NCI-H2081 treated with DMSO at 0.1 percent for 48 hours (cell line): ENCODE measurements at places on chromosomes 1 and 21.

GRCh38 chr1:79969886-79970285 is 963.4 kb upstream of the ADGRL4 start:
- no peak for DNase-seq

- no peak for DNase-seq
Measured at GRCh38 chr1:36326499-36326898, 3.1 kb upstream of the EVA1B start.

GRCh38 chr1:46206399-46206798 is 3.3 kb downstream of the LURAP1 start:
- DNase-seq: no peak

DNA sequence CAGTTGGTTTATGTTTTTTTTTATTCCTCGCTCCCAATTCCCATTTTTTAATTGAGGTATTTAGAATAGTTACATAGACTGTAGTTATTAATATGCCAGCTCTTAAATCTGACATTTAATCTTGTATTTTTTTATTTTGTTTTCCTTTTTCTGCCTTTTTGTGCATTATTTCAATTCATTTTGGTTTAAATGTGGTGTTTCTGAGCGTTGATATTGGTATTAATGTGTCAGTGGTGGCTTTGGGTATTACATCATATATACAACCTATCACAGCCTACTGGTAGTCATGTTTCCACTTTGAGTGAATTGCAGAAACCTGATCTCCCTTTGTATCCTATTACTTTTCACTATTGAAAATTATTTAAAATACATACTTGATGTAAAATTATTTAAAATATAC is 1027.3 kb downstream of the KCNT2 start:
- DNase-seq: no peak

- no peak for DNase-seq
Measured at GRCh38 chr1:28249013-28249865, 10.1 kb upstream of the SESN2 start.

GRCh38 chr1:186904361-186904760 is 75.6 kb downstream of the PLA2G4A start:
- no peak for DNase-seq

DNA sequence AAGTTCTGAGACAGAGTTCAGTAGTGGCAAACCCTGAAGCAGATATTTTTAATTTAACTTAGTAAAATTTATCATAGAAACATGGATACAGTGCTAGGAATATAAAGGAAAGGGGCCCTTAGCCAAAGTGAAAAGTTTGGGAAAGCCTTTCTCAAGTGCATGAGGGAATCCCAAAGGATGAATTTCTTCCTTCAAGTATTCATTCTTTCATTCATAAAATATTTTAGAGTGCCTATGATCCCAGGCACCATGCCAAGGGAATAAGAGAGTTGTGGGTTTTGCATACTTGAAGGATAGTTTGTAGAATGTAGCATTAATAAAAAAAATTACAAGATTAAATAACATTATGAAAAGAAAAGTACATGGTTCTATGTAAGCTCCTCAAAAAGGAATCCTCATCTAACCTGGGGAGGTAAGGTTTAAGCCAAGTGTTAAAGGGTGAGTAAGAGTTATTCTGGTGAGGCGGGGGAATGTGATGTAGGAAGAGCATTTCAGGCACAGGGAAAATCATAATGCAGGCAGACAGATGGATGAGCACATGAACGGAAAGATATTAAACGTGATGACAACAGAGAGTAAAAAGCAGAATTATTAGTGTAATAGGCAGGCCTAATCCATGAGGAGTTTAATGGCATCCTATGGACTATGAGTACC is 40.4 kb upstream of the NTNG1 start:
- DNase-seq: no peak

- DNase-seq: no peak
Measured at GRCh38 chr1:59494145-59494833, 197.4 kb downstream of the FGGY start.

GRCh38 chr21:34827445-34828235 is 158.8 kb downstream of the CLIC6 start:
- no peak for DNase-seq

- DNase-seq: no peak
Measured at GRCh38 chr1:207243442-207244408, 77.8 kb upstream of the CD55 start.

DNA sequence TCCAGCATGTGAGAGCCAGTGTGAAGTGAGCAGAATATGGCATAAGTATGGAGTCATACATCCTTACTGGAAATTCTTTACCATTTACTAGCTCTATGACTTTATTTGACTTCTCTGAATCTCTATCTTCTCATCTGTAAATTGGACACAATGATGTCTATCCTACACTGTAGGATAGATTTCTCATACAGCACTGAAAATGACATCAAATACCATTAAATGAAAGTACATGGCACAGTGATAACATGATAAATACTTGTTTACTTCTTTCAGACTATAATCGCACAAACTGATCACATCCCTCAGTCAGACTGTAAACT is 1.3 kb upstream of the CTTNBP2NL start:
- DNase-seq: no peak

- no peak for DNase-seq
Measured at GRCh38 chr1:32200226-32201010, at the start of gene CCDC28B. Gene CCDC28B, plus strand, starts transcription at chr1:32200595. Its CDS starts 1,341 bp downstream, at chr1:32201936.

GRCh38 chr1:3984586-3984985 is 84.5 kb upstream of the C1orf174 start:
- no peak for DNase-seq

- DNase-seq: no peak
Measured at GRCh38 chr21:39110431-39110830, 72.8 kb downstream of the PSMG1 start.

DNA sequence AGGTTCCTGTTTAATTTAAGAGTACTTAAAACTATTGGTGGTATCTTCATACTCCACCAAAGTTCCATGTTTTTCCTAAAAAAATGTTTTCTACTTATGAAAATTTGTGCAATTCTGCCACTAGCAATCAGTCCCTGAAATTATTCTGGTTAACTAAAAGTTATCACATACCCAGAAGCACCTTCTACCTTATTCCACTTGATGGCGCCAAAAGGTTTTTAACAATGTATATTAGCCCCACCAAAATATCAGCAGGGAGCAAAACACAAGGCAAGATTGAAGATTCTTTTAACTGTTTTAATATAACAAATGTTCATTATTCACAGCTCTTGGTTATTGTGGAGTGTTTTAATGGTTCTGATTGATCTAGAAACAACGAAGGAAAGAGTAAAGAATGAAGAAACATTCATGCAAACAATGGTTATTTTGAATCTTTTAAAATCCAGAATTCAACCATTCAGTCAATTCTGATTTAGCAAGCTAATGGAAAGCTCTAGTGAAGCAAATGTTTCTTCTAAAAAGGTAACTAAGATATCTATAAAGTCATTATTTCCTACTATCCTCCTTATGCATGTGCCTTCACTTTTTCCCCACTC is 67.2 kb downstream of the TTLL7 start:
- DNase-seq: peak; percentile 37

GRCh38 chr1:24930260-24931145 is at the start of gene RUNX3:
Gene RUNX3, minus strand, starts transcription at chr1:24930276. Its CDS starts 408 bp downstream, at chr1:24929868.
- no peak for DNase-seq

GRCh38 chr1:37430103-37430985 is 44.0 kb upstream of the ZC3H12A start:
- DNase-seq: no peak

DNA sequence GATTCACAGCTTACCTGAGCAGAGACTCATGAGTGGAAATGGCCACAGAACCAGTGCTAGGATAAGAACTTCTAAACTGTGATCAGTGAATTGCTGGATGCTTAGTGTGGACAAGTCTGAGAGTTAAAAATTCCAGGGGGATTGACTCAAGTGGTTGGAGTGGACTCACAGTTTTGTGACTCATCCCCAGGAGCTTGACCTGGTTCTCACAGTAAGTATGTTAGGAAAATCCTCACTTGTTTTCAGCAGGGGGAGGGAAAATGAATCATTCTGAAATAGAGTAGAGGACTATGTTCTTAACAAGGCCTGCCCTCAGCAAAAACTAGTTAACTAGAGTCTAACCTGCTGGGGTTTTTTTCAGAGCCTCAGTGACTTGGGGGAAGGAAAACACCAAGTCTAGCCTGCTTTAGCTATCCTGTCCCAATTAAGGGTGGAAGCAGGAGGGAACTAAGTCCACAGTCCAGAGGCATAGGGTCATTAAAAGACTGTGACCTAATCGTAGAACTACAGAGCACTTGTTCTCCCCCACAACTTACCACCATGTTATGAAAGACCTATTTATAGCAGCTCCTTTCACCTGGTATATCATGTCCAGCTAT is 6.1 kb upstream of the CDC73 start:
- no peak for DNase-seq

DNA sequence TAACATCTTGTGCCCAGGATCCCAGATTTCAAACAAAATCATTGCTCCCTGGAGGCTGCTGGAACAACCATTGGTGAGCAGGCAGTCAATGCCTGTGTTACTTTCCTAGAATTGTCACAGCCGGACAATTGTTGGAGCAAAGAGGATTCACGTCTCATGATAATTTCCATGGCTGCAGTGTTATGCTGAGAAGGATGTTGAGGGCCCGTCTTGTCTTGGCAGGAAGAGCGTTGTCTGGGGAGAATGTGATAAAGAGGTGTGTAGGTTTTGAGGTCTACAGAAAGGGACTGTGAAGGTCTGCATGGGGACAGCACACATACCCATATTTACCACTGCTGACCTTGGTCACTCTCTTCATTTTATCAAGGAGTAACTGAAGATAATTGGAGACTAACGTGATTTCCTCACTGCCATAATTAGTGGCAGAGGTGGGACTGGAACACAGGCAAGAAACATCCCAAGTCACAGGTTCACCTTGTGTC is 6.3 kb downstream of the MECR start:
- DNase-seq: no peak

DNA sequence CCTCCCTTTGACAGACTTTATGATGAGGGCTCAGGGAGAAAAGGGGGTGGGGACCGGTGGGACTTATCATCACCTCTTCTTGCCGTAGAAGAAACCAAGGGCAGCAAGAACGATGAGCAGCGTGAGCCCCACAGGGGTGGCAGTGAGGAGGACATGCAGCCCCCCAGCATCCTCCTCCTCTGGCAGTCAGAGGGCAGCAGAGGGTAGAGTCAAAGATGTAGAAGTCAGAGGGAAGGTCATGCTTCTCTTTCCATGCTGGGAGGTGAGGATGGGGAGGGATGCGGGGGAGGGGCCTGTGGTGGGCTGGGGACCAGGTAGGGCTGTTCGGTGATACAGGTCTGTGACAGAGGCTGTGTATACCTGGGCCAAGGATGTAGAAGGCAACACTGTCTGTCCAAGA is 14.8 kb downstream of the INSRR start:
- no peak for DNase-seq

- no peak for DNase-seq
Measured at GRCh38 chr1:229407206-229408026, 26.5 kb downstream of the ACTA1 start.

- DNase-seq: no peak
Measured at GRCh38 chr1:95865769-95866168, 631.8 kb downstream of the RWDD3 start.

DNA sequence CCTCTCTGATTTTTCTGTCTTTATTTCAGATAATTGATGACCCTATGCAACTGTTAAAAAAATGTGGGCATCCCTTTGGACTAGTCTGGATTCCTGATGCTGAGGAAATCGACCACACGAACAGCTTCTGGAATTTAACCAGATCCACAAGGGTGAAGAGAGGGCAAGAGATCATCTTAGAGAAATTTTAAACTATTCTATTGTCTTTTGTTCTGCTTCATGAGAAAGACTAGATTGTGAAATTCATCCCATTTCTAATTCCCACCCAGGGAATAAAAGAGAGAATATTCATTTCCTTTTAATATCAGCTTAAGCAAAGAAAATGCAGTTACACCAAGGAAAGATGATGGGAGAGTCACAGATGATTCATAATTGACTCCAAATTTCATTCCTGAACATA is 71.8 kb downstream of the DUSP10 start:
- no peak for DNase-seq

GRCh38 chr1:151584278-151584677 is 27.6 kb upstream of the SNX27 start:
- no peak for DNase-seq

GRCh38 chr1:26336477-26337205 is 17.3 kb downstream of the CRYBG2 start:
- no peak for DNase-seq

GRCh38 chr1:59261537-59261936 is 35.4 kb upstream of the FGGY start:
- DNase-seq: no peak

DNA sequence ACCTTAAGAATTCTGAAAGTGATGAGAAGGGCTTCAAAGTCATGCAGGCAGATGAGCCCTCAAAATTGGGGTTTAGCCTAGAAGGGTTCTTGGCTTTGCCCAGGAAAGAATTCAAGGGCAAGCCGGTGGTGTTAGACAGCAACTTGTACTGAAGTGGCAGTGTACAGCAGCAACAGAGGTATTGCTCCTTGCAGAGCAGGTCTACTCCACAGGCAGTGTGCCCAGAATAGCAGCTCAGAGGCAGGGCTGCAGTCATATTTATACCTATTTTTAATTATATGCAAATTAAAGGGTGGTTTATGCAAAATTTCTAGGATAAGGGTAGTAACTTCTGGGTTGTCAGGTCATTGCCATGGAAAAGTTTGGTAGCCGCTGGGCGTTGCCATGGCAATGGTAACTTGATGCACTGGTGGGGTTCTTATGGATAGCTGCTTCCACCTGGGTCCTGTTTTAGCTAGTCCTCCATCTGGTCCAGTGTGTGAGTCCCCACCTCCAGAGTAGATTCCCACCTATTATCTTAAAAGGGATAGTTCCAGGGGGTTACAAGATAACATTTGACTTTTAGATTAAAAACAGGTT is 57.9 kb upstream of the CR2 start:
- DNase-seq: no peak

GRCh38 chr1:109111386-109112055 is 2.4 kb upstream of the ELAPOR1 start:
- no peak for DNase-seq

- DNase-seq: no peak
Measured at GRCh38 chr1:245538671-245539070, 383.9 kb downstream of the KIF26B start.

DNA sequence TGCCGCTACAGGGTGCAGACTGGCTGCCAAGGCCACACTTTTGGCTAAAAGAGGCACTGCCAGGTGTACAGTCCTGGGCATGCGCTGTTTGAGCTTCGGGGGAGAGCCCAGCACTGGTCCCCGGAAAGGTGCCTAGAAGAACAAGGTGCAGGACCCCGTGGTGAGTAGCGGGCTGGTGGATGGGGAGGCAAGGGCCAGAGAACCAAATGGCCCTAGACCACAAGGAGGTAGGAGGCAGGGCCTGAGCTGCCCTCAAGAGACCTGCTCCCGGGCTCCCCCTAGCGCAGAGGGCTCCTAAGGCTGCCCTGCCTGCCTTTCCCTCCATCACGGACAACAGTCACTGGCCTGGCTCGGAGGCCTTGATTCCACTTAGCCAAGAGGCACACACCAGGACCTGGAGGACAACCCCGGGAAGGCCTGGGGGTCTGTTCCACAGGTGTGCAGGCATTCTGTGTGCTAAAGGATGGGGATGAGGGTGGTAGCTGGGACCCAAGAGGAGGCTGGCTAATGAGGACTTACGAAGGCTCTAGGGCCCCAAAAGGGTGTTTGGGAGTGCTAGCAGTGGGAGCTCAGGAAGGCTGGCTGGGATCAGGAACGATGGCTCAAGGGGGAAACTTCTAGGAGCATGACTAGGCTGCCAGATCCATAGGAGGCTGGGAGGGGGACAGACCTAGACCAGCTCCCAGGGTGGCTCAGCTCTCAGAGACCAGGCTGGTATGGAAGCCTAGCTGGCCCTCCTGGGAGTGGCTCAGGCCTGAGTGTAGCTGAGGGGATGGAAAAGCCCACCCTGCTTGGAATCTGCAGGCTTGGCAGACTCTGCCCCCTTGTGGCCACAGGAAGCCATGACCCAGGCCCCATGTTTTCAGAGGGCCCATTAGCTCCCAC is 742 bp downstream of the ARTN start:
- DNase-seq: peak; percentile 37
